ENCODE measurements at places on chromosomes 7 and 10.

DNA sequence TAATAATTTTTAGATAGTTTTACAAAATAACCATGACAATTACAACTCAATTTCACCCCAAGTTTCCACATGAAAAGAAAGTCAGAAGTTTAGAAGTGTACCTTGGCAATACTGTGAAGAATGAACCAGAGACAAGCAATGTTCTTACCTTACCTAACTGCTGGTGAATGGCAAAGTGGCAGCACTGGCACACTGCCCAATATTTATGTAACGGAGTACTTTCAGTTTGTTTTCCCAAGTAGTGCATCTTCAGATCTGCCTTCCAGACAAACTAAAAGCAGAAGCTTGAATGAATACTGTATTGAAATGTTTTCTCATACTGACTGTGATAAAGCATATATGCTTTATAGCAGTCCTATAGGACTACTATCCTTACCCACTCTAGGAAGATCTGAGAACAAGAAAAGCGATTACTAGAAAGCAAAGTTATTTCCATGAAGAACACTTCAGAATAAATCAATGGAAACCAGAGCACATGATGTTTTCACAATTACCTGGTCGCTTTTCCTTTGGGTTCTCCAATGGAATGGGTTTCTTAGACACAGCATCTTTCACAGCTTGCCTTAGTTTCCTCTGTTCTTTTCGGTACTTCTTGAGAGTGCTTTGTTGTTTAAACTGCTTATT is 1.5 kb downstream of the NOC3L start:
- DNase-seq: peak; percentile 9

- no peak for DNase-seq
Observed at GRCh38 chr10:118873738-118874105, 119.0 kb upstream of the CACUL1 start.

- no peak for DNase-seq
Observed at GRCh38 chr10:10813656-10814055, 204.0 kb upstream of the CELF2 start.

DNA sequence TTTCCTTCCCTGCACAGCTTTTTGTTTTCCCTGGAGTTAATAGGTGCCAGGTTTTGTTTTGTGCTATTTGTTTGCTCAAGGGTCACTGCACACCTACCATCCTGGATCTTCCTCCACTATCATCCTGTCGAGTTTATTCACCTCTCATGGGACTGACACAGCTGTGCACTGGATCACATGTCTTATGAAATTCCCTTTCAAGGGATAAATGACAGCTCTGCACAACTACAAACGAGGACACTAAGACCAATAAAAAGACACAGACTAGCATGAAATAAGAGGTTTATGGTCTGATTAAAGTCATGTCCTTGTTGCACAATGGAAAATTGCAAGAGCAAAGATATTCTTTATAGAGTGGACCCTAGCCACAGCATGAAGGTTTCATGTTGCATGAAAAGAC is 76.7 kb upstream of the SFMBT2 start:
- no peak for DNase-seq

- DNase-seq: no peak
Observed at GRCh38 chr7:21805791-21806190, 139.9 kb downstream of the CDCA7L start.
